Natural killer cell (primary cell): ENCODE measurements at places on chromosomes 7 and 10. TPM values are rescaled to one million over a fixed set of nuclear protein-coding genes. Genes with fewer than 3 reads are reported as not detected.

Gene UPK3BL2
- 68.5 TPM for total RNA-seq

Gene ATP6V0E2
- 23.2 TPM for total RNA-seq

Gene ALOX5
- total RNA-seq = 12.4 TPM

DNA sequence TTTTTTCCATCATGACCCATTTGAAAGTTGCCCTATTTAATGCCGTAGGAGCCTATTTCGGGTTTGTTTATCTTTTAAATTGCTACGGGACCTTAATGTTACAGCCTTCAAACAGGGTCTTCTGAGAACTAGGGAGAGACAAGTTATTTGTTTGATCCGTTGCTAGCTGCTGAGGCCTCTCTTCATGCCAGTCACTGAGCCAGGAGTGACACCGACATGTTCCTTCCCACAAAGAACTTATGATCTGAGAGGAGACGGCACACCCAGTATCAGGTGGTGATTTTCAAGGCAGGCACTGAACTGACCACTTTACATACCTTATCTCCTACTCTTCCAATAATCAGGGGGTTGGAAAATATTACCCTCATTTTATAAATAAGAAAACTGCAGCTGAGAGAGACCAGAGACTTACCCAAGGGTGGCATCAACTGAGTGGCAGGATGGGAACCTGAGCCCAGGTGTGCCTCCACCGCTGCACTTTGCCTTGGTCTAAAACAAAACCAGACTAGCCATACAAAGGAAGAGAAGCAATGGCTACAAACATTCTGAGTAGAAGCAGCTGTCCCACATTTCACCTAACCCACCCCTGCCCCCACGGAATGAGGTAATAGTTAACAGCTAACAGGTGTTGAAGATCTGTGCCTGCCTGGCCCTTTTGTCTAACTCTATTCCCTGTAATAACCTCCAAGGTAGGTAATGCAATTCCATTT, 40.5 kb downstream of the PPP1R3C start:
- no peak overlapping the region for H3K4me3 ChIP-seq
- DNase-seq = no peak
- H3K27ac ChIP-seq = no peak overlapping the region
- no peaks in the 10 kb centered on the region for H3K27me3 ChIP-seq

GRCh38 chr10:95531994-95532399, 29.2 kb downstream of the SORBS1 start:
- no peaks in the 10 kb centered on the region for H3K27me3 ChIP-seq
- no peak overlapping the region for H3K4me3 ChIP-seq
- H3K36me3 ChIP-seq = no peaks in the 10 kb centered on the region
- DNase-seq = no peak
- no peak overlapping the region for H3K27ac ChIP-seq

Gene EVX1
- total RNA-seq = not detected

- no peak overlapping the region for H3K4me3 ChIP-seq
- no peak for DNase-seq
- no peaks in the 10 kb centered on the region for H3K4me1 ChIP-seq
- no peaks in the 10 kb centered on the region for H3K27me3 ChIP-seq
- H3K36me3 ChIP-seq = no peaks in the 10 kb centered on the region
These were observed 190.0 kb downstream of the PTPN20 start for GRCh38 chr10:47101196-47101595.
